ENCODE measurements at places on chromosomes 7 and 10. TPM values are rescaled to one million over a fixed set of nuclear protein-coding genes. Genes with fewer than 3 reads are reported as not detected.

GRCh38 chr7:44411306-44411705 lies 79.2 kb downstream of the NUDCD3 start:
- DNase-seq: no peak

DNA sequence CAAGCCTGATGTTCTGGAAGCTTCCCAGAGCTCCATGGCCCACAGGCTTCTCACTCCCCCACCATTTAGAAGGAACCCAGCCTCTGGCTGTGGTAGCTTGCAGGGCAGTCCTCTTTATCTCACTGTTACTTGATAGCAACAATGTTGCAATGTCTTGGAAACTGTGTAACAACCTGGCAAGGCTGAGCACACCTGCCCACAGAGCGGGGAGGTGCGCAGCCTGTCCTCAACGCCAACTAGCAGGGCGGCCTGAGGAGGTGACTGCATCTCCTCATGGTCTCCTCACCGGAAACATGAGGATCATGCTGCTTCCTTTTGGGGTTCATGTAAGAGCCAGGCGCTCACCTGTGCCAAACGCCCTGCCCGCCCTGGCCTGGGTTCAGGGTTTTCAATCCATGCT lies 43.7 kb upstream of the INSIG1 start:
- no peak for DNase-seq

MKX gene
- 0.22 TPM for total RNA-seq

KIAA1549 gene
- 2.1 TPM for total RNA-seq

- DNase-seq: no peak
Observed at GRCh38 chr10:89281606-89282395, 20.0 kb upstream of the IFIT2 start.

- DNase-seq: no peak
Observed at GRCh38 chr10:116490028-116490662, 55.6 kb upstream of the PNLIP start.

TRIM50 gene
- total RNA-seq: 0.33 TPM

ZNF804B gene
- not detected for total RNA-seq

MACC1 gene
- total RNA-seq: 0.03 TPM

- no peak for DNase-seq
Observed at GRCh38 chr7:44604941-44605340, 1.5 kb upstream of the OGDH start.

- no peak for DNase-seq
Observed at GRCh38 chr7:38825721-38826440, 83.1 kb downstream of the VPS41 start.

DNA sequence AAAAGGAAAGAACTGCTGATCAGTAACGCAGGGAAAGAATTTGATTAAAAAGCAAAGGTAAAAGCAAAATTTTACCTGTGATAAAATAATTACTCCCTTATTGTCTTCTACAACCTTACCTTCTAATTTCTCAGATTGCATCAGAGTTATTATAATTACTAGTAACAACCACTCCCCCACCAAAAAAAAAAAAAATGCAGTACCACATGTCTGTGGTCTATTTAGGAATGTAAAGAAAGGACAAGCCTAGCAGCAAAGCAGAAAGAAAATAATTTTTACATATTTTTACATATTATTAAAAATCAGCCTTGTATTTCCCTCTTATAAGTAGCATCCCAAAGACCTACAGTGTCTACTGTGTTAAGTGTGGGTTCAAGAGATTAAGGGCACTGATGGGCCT lies 430.4 kb downstream of the TFEC start:
- no peak for DNase-seq

- DNase-seq: no peak
Observed at GRCh38 chr10:103060575-103060974, 132.5 kb downstream of the NT5C2 start.

DNA sequence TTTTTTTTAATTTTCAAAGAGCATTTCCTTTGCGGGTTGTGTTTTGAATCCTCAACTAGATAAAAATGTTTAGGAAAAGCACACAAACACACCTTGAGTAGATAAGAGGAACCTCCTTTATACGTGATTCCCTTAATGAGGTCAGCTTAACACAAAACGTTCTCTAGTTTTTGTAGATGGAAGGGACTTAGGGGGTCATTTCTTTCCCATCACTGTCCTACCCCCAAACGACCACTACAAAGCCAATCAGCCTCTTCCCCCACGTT lies 1.2 kb downstream of the SUV39H2 start:
- DNase-seq: no peak

ARHGEF35 gene
- 0.38 TPM for total RNA-seq

DNA sequence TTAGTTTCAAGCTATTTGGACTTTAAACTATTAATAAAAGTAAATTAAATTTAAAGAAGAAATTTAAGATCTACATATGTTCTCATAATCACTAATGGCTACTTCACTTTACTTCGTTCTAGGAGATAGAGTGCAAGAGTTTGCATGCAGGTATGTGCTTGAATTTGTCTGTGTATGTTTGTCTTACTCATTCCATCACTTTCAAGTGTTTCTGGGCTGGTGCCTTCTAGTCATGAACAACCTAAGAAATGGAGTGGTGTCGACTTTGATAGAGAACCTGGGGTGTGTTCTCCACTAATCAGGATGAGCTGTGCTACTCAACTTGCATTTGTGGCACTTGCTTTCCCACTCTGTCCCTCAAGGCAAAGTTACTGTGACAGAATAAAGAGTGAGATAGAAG lies 169.9 kb downstream of the KCND2 start:
- no peak for DNase-seq

AKR1C3 gene
- 27.1 TPM for total RNA-seq

SLC29A4 gene
- total RNA-seq: 3.7 TPM

SLC18A3 gene
- total RNA-seq: not detected

GRCh38 chr7:152710153-152710442 lies 34.2 kb upstream of the XRCC2 start:
- no peak for DNase-seq

OR2A42 gene
- total RNA-seq: not detected
